ENCODE measurements at places on chromosomes 16 and 17.

DNA sequence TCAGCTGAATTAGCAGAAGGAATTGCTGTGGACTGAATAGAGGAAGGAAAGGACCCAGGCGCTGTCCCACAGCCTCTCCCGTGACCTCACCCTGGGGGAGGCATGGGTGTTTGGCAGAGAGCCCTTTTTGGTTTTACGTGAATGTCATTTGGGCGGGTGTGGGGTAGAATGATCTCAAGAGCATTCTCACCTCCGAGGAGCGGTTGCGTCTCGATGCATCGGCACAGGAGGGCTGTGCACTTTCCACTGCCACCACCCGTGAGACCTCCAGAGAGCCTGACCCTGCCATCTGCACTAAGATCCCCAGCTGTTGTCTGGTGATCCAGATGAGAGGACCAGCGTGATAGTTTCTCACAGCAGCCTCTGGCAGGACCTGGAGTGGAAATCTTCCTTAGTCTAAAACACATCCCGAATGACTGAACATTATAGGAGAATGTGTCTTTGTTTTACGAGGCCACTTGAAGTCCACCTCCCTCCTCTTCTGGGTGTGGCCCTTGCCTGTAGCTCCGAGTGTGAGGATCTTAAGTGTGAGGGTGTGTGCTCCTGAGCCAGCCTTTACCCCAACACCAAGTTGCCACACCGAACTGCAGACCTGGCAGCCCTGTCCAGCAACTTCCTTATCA is 29.3 kb downstream of the FOXK2 start:
- DNase-seq = no peak

DNA sequence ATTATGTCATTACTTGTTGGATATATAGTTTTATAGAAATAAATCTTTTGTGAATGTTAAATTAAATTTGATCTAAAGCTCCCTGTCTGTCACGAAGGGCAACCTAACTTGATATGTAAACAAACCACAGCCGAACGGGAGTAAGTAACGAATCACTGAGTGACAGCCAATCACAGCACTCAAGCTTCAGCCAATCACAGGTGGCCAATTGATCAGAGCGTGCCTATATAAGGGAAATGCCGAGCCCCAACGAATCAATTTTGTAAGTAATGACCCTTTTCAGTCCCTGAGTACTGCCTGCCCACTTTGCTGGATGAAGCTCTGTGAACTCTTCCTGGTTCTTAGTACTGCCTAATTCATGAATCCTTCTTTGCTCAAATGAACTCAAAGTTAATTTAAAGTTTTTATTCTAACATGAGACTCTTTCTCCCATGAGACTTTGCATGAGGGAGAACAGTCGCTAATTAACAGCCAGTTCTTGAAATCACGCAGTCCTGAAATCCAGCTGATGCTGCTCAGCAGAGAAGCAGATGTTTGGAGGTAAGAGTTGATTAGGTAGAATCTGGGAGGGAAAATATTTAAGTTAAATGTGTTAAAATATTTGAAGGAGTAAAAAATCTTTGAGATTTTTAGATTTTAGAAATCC is 302.2 kb downstream of the CNTNAP4 start:
- no peak for DNase-seq

- no peak for DNase-seq
These were observed 86.8 kb downstream of the USP32 start for GRCh38 chr17:60305141-60305540.

DNA sequence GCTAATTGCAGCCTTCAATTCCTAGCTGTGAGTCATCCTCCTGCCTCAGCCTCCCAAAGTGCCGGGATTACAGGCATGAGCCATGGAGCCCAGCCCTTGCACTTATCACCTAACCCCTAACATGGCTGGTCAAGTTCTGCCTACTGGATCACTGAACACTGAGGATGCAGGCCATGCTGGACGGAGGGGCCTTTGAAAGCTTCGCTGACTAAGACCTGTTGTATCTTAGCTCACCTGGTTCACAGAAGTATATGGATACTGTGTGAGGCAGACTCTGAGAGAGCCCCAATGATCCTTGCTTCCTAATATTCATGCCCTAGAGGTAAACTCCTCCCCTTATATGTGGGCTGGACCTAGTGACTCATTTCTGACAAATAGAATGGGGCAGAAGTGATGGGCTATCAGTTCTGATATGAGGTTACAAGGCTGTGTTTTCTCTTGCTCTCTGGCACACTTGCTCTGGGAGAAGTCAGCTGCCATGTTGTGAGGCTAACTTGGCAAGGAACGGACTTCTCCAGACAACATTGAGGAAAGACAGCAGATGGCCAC is 11.7 kb upstream of the TMIGD1 start:
- no peak for DNase-seq

GRCh38 chr17:307741-308507 is 44.7 kb downstream of the RPH3AL start:
- peak; percentile 14 for DNase-seq

GRCh38 chr17:35041390-35041789 is 22.1 kb downstream of the RFFL start:
- DNase-seq = no peak

- no peak for DNase-seq
These were observed 618.3 kb downstream of the MAF start for GRCh38 chr16:78982096-78982744.

GRCh38 chr17:2050300-2051060 is 4.4 kb upstream of the HIC1 start:
- no peak for DNase-seq

DNA sequence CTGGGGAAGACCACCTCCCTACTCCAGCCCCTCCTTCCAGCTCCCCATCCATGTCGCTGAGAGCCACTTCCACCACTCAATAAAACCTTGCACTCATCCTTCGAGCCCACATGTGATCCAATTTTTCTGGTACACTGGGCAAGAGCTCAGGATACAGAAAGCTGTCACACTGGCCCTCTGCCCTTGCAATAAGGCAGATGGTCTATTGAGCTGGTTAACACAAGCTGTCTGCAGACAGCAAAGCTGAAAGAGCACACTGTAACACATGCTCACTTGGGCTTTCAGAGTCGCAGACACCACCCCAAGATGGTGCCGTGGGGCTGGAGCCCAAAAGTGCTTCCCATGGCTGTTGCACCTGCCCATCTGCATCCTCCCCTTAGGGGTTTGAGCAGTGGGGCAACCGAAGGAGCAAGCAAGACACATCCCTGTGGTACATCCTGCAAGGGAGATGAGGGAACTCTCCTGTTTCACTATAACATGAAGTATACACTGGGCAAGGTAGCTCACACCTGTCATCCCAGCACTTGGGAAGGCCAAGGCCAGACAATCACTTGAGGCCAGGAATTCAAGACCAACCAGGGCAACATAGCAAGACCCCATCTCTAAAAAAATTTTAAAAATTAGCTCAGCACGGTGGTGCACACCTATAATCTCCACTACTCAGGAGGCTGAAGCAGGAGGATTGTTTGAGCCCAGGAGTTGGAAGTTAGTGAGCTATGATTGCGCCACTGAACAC is 52.8 kb upstream of the C17orf78 start:
- no peak for DNase-seq

- no peak for DNase-seq
These were observed 9.6 kb upstream of the RHBDF2 start for GRCh38 chr17:76510831-76511244.

GRCh38 chr16:4415538-4416199 is 727 bp downstream of the CORO7 start:
- no peak for DNase-seq

DNA sequence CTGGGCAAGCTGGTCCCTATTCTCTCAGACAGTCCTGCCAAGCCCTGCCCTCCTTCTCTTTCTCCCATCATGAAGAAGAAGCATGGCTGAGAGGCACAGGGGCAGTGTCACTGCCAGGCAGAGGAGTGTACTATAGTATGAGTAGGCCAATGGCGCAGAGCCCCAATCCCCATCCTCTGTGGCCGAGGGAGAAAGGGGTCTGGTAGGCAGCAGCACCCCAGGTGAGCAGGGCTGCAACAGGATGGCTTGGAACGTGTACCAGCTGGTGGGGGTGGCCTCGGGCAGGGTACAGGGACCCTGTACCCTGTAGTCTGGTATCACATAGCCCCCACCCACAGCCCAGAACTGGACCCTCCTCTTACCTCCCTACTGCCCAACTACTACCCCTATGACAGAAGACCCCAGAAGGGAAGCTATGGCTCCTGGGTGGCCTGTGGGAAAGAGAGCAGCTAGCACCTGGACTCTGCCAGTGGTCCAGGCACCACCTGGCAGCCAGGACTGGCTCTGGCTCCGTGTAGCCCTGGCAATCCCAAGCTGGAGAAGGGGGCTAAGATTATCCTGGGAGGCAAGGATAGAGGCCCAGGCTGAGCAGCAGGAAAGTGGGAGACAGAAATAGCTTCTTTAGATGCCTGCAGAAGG is 4.4 kb downstream of the SMARCD2 start:
- DNase-seq = no peak

- no peak for DNase-seq
These were observed 631 bp downstream of the TBL3 start for GRCh38 chr16:1972490-1972877.

DNA sequence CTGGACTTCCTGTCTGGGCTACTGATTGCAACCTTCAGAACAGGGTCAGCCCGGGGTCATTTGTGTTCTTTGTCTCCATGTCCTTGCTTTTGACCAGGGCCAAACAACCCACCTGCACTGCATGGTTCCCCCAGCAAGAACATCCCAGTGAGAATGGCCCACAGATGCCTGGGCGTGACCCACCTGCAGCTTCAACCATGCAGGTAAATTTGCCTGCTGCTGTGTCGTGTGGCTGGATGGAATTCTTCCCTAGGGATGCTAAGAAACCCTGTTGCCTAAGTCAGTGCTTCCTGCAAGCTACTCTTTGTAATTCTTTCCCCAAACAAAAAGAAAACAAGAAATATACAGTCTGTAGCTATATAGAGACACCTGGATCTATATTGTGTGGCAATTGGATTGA is 12.5 kb downstream of the CDH13 start:
- DNase-seq = no peak

DNA sequence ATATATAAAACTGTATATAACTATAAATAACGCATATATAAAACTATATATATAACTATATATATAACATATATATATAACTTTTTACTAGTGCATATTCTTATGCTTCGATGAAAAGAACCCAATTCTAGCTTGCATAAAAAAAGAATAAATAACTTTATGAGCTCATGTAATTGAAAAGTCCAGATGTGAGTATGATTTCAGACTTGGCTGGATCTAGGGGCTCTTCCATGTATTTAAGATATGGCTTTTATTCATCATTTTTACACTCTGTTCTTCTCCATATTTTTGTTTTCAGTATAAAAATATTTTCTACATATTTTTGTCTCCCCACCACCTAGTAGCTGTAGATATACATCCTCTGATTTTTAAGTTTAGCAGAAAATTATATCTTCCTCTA is 417.5 kb downstream of the CDH11 start:
- no peak for DNase-seq

DNA sequence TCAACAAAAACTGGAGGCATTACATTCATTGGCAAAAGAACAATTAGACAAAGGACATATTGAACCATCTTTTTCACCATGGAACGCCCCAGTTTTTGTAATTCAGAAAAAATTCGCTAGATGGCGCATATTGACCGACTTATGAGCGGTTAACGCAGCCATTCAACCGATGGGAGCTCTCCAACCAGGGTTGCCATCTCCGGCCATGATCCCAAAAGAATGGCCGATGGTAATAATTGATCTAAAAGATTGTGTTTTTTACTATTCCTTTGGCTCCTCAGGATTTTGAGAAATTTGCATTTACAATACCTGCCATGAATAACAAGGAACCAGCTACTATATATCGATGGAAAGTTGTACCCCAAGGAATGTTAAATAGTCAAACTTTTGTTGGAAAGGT is 21.4 kb downstream of the ALOX15B start:
- no peak for DNase-seq

DNA sequence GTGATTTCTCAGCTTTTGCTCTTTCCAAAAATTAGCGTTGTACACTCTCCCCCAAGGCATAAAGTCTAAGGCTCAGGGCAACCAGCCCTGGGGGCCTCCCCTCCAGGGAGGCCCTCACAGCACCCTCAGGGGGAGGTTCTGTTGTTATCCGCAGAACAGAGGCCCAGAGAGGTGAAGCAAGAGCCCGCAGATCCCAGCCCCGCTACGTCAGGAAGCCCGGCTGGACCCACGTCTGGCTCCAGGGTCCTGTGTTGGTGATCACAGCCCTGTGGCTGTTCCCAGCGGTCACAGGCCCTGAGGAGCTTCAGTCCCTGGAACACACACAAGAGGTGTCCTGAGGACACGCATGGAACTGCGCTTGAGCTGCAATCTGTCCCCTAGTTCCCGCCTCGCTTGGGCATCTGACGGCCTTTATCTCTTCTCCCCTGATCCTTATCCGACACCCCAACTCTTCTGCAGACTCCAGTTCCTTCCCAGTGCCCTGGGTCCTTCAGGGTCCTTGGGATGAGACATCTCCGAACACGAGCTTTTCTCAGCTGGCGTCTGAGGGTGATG is 1.1 kb upstream of the ZG16B start:
- DNase-seq = no peak

- DNase-seq = no peak
These were observed 8.1 kb downstream of the PNMT start for GRCh38 chr17:39676198-39676819.

DNA sequence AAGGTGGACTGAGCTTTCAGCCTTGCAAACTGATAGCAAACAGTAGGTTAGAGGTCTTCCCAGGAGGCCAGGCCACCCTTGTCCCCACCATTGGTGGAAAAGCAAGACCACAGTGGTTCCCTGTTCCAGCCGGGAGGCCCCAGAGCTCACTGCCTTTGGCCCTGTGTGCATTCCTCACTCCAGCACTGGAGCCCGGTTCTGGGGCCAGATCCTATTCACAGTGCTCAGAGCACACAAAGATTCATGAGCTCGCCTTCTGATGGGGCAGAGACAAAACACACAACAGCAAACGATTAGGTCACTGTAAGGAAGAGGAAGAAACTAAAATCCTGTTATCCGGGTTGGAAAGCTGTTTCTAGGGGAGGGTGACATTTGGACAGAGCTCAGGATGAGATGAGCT is 5.6 kb upstream of the PGS1 start:
- DNase-seq = no peak

DNA sequence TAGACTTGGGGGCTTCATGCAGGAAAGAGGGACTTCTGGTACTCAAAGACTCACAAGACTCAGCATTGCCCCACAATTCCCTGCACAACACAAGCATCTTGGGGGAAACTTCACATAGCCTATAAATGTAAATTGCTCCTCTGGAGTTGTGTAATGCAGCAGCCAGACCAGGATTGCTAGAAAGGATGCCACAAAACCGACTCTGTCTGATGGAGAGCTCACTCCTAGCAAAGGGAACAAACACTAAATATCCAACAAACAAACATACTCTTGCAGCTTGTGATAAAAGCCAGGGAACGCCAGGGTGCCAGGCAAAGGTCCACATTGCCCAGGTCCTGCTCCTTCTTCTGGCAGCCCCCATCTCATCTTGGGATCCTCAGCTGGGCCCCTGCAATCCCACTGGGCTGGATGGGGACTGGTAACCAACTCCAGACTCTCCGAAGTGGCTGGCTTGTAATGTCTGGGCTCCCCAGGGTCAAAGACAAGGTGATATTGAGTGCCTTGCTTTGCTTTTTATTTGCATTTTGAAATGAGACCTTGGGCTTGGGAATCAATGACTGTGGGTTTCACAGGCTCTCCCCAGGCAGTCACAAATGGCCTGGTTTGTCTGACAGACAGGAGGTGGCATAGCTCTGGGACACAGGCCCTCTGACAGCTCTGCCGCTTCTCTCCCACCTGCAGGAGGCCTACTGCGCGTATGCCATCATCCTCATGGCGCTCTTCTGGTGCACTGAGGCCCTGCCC is 15.3 kb downstream of the SLC13A2 start:
- no peak for DNase-seq

- no peak for DNase-seq
These were observed 410.8 kb downstream of the CDH11 start for GRCh38 chr16:64711026-64711425.

Measured in AG09319 (cell line).